Stimulated activated naive B cell treated with anti-CD40 and anti-IgM and Interleukin-4, amounts not matched to agents 10 μg/mL and 1 μg/mL and 100 μg/mL, for 72 hours (primary cell): ENCODE measurements at places on chromosomes 1 and 21.

- no peak for DNase-seq
- H3K36me3 ChIP-seq, result no peaks in the 10 kb centered on the region
- H3K27me3 ChIP-seq, result no peaks in the 10 kb centered on the region
- H3K27ac ChIP-seq, result no peak overlapping the region
- H3K4me3 ChIP-seq, result no peak overlapping the region
- H3K4me1 ChIP-seq, result no peaks in the 10 kb centered on the region
Observed at GRCh38 chr21:16279731-16280581, 550.2 kb downstream of the USP25 start.

GRCh38 chr21:16873176-16873575 is 639.7 kb upstream of the CXADR start:
- no peaks in the 10 kb centered on the region for H3K4me1 ChIP-seq
- H3K27ac ChIP-seq, result no peak overlapping the region
- H3K27me3 ChIP-seq, result no peaks in the 10 kb centered on the region
- H3K4me3 ChIP-seq, result no peak overlapping the region
- no peaks in the 10 kb centered on the region for H3K36me3 ChIP-seq

- no peak for DNase-seq
- no peaks in the 10 kb centered on the region for H3K36me3 ChIP-seq
- H3K27me3 ChIP-seq, result peaks cover 16% of the 10 kb centered on the region
- no peak overlapping the region for H3K27ac ChIP-seq
Observed at GRCh38 chr1:162353702-162354101, 23.0 kb downstream of the SPATA46 start.

DNA sequence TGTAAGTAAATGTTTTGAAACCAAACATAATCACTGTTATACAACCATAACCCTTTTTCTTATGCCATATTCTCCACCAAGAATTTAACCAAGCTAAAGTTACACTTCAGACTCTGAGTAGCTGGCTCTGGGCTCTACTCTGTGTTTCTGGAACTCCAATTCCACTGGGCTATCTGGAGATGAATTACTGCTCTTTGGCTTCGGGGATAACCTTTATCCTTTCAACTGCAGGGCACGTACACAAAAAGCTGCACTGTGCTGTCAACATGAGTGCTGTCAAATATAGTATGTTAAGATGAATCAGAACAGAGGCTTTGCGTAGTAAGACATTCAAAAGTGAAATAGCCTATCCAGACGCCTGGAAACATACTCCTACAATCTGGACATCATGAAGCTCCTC is 500.6 kb downstream of the LTN1 start:
- peaks cover 6% of the 10 kb centered on the region for H3K27me3 ChIP-seq
- no peak for DNase-seq
- no peak overlapping the region for H3K27ac ChIP-seq
- H3K4me3 ChIP-seq, result no peak overlapping the region

- peaks cover 65% of the 10 kb centered on the region for H3K4me1 ChIP-seq
- H3K27ac ChIP-seq, result no peak overlapping the region
- peaks cover 38% of the 10 kb centered on the region for H3K36me3 ChIP-seq
Observed at GRCh38 chr1:103529746-103530145, 4.2 kb downstream of the RNPC3 start.

DNA sequence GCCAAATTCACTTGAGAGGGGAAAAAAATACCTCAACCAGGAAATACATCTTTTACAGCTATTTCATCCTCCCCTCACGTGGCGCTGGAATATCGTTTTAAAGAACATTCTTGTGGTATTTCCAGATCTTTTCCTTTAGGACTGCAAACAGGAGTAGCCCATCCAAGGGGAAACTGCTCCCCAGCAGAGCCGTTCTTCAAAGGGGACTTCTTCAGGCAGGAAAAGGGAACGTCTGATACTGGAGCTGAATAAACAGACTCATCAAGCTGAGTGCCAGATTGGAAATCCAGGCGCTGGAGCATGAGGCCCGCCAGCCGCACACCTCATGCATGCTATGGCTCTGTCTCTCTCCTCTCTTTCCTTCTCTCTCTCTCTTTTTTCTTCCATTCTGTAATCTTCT is 34.0 kb upstream of the PROX1 start:
- no peaks in the 10 kb centered on the region for H3K36me3 ChIP-seq
- H3K27me3 ChIP-seq, result peaks cover 8% of the 10 kb centered on the region
- DNase-seq, result no peak
- no peak overlapping the region for H3K27ac ChIP-seq
- no peak overlapping the region for H3K4me3 ChIP-seq

- H3K27ac ChIP-seq, result no peak overlapping the region
- DNase-seq, result no peak
- H3K27me3 ChIP-seq, result no peaks in the 10 kb centered on the region
- no peaks in the 10 kb centered on the region for H3K4me1 ChIP-seq
- H3K36me3 ChIP-seq, result no peaks in the 10 kb centered on the region
- H3K4me3 ChIP-seq, result no peak overlapping the region
Observed at GRCh38 chr1:177849130-177849529, 120.7 kb downstream of the SEC16B start.

GRCh38 chr1:72140222-72140621 is 142.1 kb downstream of the NEGR1 start:
- no peaks in the 10 kb centered on the region for H3K27me3 ChIP-seq
- no peak overlapping the region for H3K4me3 ChIP-seq
- H3K4me1 ChIP-seq, result no peaks in the 10 kb centered on the region
- H3K27ac ChIP-seq, result no peak overlapping the region

DNA sequence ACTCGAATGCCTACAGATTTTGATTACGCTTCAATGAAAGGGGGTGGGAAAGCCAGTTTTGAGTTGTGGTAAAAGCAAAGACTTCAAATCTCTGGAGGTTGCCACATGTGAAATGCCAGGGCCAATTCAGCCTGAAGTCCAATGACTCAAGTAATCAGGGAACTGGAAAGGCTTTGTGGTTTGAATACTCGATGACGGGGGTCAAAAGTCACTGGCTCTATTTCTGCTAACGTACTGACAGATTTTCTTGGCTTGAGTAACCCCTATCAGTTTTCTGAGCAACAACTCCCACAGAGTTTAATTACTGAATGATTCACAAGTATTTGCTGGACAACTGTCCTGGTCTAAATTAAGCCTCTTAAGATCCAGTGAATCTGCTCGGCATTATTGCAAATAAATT is 152.2 kb downstream of the SIPA1L2 start:
- no peak for DNase-seq
- no peaks in the 10 kb centered on the region for H3K4me1 ChIP-seq
- no peaks in the 10 kb centered on the region for H3K36me3 ChIP-seq
- H3K4me3 ChIP-seq, result no peak overlapping the region
- no peak overlapping the region for H3K27ac ChIP-seq
- no peaks in the 10 kb centered on the region for H3K27me3 ChIP-seq

DNA sequence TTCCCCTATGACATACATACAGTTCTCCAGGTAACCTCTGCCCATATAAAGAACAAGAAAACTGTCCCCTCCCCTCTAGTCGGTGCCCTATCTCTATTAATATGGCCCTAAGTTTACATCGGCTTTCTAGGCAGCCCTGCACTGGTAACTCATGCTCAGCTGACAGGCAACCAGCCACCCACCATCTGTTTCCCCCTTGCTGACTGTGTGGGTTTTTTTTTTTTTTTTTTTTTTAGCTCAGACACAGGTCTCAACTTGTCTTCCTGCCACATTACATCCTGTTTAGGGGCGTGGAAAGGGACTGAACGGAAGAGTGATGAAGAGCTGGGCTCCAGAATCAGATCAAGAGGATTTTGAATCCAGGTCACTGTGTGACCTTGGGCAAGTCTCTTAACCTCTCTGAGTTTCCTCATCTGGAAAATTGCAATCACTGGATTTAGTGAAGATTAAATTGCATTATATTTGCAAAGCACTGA is 14.0 kb downstream of the LAPTM5 start:
- DNase-seq, result no peak
- H3K27me3 ChIP-seq, result no peaks in the 10 kb centered on the region
- H3K27ac ChIP-seq, result peak overlapping the region; percentile 100
- peaks cover 100% of the 10 kb centered on the region for H3K4me1 ChIP-seq
- peaks cover 95% of the 10 kb centered on the region for H3K36me3 ChIP-seq

DNA sequence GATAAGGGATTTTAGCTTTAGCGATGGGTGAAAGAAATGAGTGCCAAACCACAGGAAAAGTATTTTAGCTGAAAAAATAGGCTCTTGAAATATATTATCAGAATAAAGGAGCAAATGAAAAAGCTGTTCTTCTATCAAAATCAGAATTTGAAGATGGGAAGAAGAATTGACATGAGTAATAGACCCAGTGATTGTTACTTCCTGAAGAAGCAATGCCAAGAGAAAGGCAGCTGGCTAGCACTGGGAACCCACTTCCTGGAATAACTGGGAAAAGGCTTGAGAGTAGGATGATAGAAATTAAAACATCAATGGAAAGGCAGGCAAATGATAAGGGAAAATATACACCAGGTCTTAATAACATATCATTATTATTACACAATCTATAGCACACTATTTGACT is 29.9 kb upstream of the LYPLAL1 start:
- no peak overlapping the region for H3K4me3 ChIP-seq
- no peak for DNase-seq
- no peaks in the 10 kb centered on the region for H3K36me3 ChIP-seq
- H3K27me3 ChIP-seq, result no peaks in the 10 kb centered on the region
- no peaks in the 10 kb centered on the region for H3K4me1 ChIP-seq

- no peaks in the 10 kb centered on the region for H3K27me3 ChIP-seq
- H3K4me3 ChIP-seq, result no peak overlapping the region
- no peak overlapping the region for H3K27ac ChIP-seq
- H3K36me3 ChIP-seq, result no peaks in the 10 kb centered on the region
- H3K4me1 ChIP-seq, result no peaks in the 10 kb centered on the region
Observed at GRCh38 chr21:20943561-20943997, 54.6 kb upstream of the NCAM2 start.

- H3K4me1 ChIP-seq, result no peaks in the 10 kb centered on the region
- no peak for DNase-seq
- H3K27ac ChIP-seq, result no peak overlapping the region
- no peaks in the 10 kb centered on the region for H3K36me3 ChIP-seq
- no peak overlapping the region for H3K4me3 ChIP-seq
Observed at GRCh38 chr1:74584185-74584584, 71.8 kb upstream of the LRRC53 start.

- H3K27me3 ChIP-seq, result no peaks in the 10 kb centered on the region
- no peak for DNase-seq
- peak overlapping the region; percentile 17 for H3K4me3 ChIP-seq
Observed at GRCh38 chr1:226664413-226665101, 74.5 kb downstream of the ITPKB start.

DNA sequence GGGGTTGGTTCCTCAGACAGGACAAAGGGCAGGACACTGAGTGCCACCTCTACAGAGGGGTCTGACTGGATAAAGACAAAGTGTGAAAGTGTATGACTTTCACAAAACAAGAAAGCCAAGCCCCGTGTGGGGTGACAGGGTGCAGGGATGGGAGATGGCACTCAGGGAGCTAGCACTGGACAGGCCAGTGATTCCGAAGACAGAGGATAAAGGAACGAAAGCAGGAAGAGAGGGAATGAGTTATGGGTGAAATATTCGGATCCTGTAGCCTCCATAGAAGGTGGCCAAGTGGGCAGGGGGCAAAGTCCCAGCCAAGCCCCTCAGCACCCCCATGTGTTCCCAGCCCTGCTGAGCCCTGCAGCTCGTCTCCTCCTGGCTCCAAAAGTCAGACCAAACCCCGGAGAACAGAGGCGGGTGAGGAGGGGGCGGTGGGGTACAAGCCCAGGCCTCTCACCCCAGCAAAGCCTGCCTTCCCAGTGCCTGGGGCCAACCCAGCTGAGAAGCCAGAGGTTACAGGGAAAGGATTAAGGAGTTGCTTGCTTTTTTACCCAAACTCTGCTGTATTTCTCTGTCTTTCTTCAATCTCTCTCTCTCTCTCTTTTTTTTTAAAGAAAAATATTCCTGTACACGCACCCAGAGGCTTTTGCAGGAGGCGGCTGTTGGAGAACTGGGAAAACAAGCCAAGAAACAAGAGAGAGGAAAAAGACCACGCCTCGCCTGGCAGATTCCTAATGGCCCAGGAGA is 14.0 kb upstream of the WASF2 start:
- no peak overlapping the region for H3K27ac ChIP-seq
- no peaks in the 10 kb centered on the region for H3K36me3 ChIP-seq
- H3K4me1 ChIP-seq, result peaks cover 1% of the 10 kb centered on the region
- no peak for DNase-seq

- H3K27ac ChIP-seq, result peak overlapping the region; percentile 11
- peaks cover 18% of the 10 kb centered on the region for H3K4me1 ChIP-seq
- peaks cover 42% of the 10 kb centered on the region for H3K27me3 ChIP-seq
- H3K4me3 ChIP-seq, result peak overlapping the region; percentile 68
Observed at GRCh38 chr1:61079898-61080336, 2.4 kb upstream of the NFIA start.

- H3K27me3 ChIP-seq, result no peaks in the 10 kb centered on the region
- H3K4me3 ChIP-seq, result peak within 1 kb of the TSS; percentile 87
- peaks cover 53% of the 10 kb centered on the region for H3K4me1 ChIP-seq
- peak within 1 kb of the TSS; percentile 93 for H3K27ac ChIP-seq
- peak; percentile 65 for DNase-seq
Observed at GRCh38 chr1:84996846-84997666, at the start of gene MCOLN2. TSS of gene MCOLN2 (minus strand) at chr1:84997113. CDS start at chr1:84996872, 241 bp downstream.

GRCh38 chr1:200774735-200775444 is 36.2 kb downstream of the CAMSAP2 start:
- H3K4me3 ChIP-seq, result no peak overlapping the region
- no peak for DNase-seq
- no peaks in the 10 kb centered on the region for H3K27me3 ChIP-seq
- no peak overlapping the region for H3K27ac ChIP-seq
- H3K36me3 ChIP-seq, result no peaks in the 10 kb centered on the region

GRCh38 chr21:43196826-43197225 is 28.0 kb downstream of the CRYAA start:
- H3K4me1 ChIP-seq, result peaks cover 29% of the 10 kb centered on the region
- no peak overlapping the region for H3K4me3 ChIP-seq
- H3K27me3 ChIP-seq, result peaks cover 29% of the 10 kb centered on the region
- H3K27ac ChIP-seq, result no peak overlapping the region
- peaks cover 6% of the 10 kb centered on the region for H3K36me3 ChIP-seq

DNA sequence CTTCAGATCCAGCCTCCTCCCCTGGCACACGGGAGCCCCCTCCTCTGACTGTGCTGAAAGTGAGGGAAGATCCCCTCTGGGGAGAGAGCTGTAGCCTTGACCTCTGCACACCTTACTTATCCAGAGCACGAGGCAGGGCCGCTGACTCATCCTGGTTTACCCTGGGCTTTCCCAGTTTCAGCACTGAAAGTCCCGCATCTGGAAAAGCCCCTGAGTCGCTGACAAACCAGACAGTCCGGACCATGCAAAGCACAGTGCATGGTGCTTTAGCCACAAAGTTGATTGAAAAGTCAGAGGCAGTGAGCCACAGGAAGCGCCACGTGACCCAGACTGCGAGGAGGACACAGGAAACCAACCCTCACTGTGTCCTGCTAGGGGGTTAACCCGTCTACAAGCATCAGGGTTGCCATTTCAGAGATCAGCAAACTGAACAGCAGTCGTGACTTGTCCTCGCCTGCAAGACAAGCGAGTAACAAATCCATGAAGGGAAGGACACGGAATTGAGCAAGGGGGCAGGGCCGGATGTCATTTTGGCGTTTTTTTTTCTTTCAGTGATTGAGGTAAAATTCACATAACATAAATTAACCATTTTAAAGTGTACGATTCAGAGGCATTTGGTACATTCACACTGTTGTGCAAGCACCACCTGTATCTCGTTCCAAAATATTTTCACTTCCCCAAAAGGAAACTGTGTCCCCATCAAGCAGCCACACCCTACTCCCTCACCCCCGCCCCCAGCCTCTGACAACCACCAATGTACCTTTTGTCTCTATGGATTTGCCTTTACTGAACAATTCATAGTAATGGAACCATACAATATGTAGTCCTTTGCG is 19.9 kb upstream of the IFNGR2 start:
- H3K36me3 ChIP-seq, result no peaks in the 10 kb centered on the region
- H3K27me3 ChIP-seq, result no peaks in the 10 kb centered on the region
- peaks cover 48% of the 10 kb centered on the region for H3K4me1 ChIP-seq
- H3K27ac ChIP-seq, result peak overlapping the region; percentile 97
- H3K4me3 ChIP-seq, result peak overlapping the region; percentile 84
